ENCODE measurements at places on chromosomes 7 and 10.

- DNase-seq, result no peak
Measured at GRCh38 chr10:60576130-60577069, 186.7 kb upstream of the ANK3 start.

DNA sequence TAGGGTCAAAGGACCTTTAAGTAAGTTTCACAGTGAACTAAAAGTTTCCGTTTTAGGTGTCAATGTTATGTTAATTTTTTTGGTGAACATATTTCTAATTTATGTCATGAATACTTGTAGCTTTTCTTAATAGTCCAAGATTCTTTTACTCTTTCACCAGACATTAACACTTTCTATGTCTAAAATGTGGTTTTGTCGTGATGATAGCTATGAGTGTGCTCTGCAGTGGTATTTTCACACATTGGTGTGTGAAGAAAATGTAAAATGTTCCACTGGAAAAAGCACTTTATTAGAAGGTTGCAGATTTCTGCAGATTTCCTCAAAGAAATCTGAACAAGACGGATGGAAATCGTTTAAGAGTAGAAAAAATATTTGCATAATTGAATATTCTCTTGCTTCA lies 561.0 kb upstream of the ANKRD30A start:
- DNase-seq, result no peak

GRCh38 chr7:16348251-16348650 lies 73.1 kb downstream of the CRPPA start:
- no peak for DNase-seq

DNA sequence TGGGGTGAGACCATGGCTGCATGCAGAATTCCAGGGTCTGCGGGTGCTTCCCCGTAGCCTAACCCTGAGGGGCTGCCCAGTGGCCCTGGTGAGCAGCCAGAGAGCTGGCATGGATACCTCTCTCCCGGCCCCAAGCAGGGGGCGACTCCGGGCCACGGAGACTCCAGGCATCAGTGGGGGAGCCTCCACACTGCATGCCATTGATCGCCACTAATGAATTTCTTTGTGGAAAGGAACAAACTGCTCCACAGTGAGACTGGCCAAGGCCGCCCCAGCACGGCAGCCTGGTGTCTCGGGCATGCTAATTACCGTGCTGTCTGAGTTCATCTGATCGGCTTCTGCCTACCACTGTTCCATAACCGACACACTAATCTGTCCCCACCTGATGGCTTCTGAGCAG lies 184.4 kb downstream of the GRID1 start:
- DNase-seq, result no peak

DNA sequence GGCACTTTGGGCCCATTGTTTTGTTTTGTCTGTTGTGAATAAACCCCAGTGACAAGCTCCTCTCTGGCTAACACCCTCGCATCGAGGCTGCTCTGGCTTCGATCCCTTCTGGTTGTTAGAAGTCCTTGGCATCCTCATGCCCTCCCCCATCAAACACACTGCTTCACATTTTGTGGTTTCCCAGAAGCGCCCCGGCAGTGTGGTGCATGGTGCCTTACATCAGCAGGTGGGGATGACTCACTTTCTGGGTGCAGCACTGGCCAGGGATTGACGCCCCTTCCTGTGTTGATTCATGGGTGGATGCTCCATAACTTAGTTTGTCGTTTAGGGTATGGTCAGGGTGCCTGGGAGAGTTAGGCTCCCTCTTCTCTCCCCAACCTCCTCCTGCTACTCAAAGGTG lies 51.4 kb downstream of the PLPP4 start:
- no peak for DNase-seq

DNA sequence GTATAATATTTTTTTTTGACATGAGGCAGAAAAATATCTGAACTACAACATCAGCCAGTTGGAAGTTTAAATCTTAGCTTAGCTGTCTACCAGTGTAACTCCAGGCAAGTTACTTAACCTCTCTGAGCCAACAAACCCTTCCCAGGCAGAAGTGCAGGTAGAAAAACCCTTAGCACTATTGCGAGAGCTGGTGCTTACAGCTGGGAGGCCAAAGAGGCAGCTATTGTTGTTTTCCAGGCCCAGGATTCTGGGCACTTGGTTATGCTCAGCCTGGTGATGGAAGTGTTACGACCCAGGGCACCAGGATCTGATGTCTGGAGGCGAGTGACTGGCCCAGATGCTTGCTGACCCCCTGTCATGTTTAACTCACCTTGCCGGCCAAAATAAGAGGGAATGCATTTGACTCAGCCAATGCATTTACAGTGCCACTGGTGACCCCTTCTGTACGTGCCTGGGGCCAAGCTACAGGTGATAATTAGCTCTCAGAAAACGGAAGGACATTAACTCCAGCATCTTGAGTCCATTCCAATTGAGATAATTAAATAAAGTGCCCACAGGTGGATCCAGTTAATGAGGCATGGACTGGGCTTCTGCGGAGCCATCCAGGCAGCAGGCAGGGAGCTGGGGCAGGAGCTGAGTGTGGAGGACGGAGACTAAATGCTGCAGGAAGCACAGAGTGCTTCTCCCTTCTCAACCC lies 126.5 kb upstream of the HABP2 start:
- no peak for DNase-seq

DNA sequence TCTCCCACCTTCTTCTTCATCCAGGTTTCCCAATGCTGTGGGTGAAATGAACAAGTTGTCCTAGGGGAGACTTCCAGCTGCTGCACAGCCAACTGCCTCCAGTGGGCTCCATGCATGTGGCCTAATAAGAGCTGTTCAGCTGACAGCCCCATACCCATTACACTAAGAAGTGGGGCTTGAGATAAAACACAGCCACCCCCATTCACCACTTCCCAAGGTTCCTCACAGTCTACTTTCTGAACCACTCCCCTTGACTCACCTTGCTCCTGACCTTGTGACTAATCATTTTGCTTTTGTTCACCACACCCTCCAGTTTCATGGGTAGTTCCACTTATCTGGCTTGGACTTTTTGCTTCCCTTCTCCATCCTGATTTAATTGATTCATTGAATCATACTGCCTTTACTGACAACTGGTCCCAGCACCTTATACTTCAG lies 119.3 kb downstream of the CABCOCO1 start:
- DNase-seq, result no peak

GRCh38 chr10:31064348-31064747 lies 32.7 kb upstream of the ZNF438 start:
- DNase-seq, result no peak

DNA sequence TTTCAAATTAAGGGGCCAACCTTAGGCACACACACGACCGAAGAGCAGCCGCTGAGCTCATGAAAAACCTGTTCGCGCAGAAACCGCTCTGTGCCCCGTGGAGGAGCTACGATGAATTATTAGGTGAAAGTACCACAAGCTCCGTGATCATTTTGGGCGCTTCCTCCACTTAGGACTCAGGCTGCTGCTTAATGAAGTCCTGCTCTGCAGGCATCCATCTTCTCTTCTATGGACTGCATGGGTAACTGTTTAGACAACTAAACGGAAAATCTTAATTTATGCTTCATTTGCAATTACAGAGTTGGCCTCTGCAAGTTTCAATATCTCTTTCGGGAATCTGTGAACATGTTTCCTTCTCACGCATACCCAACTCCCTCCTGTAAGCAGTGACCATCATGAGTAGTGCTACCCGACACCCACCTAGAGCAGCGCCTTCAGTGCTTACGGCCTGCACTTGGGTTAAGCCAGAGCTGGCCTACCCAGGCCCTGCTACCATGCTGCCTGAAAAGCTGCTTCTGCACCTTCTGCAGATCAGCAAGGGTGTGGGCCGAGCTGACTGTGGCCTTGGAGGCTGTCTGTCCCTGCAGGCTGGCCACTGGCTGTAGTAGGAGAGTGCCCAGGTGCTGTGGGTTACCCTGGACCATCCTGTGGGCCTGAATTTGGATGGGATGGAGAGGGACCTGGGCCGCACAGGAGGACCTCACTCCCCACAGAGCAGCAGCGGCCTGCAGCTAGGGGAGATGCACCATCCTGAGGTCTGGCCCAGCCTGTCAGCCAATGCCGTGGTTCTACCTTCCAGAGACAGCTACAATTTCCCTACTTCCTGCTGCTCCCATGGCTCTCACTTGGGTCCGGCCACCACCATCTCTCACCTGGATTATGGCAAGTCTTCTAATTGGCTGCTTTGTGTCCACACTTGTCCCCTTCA lies 36.0 kb downstream of the GNA12 start:
- DNase-seq, result no peak

- peak; percentile 74 for DNase-seq
Measured at GRCh38 chr10:70145666-70146488, 623 bp downstream of the TYSND1 start.

- DNase-seq, result no peak
Measured at GRCh38 chr10:79077488-79078173, 8.9 kb downstream of the ZMIZ1 start.

All from activated CD8-positive, alpha-beta memory T cell treated with anti-CD3 and anti-CD28 coated beads, Interleukin-2, amount 50 U/mL, for 4 hours (primary cell).